NCI-H446 (cell line): ENCODE measurements at places on chromosomes 7 and 10.

DNA sequence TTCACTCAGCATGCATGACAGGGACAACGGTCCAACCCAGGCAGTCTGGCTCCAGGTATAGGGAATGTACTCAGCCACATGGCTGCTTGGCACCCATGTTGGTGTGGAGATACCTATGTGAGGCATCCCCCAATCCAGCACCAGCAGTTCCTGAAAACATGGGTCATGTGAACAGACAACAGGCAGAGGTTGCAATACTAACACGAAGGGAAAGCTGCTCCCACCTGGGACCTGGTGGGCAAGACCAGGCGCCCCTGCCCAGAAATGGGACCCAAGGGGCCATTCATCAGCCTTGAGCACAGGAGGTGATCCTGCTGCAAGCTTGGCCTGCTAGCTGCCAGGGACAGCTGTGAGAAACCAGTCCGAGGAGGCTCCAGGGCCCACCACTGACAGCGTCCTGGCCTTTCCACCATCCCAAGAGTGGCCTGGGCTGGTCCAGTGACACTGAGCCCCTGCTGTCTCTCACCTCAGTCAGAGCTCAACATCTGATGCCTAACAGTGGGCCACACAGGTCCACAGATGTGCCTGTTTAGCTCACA lies 142.3 kb downstream of the ARHGAP22 start:
- no peak for DNase-seq

- no peak for DNase-seq
Measured at GRCh38 chr10:69033256-69033655, 44.7 kb downstream of the KIFBP start.

DNA sequence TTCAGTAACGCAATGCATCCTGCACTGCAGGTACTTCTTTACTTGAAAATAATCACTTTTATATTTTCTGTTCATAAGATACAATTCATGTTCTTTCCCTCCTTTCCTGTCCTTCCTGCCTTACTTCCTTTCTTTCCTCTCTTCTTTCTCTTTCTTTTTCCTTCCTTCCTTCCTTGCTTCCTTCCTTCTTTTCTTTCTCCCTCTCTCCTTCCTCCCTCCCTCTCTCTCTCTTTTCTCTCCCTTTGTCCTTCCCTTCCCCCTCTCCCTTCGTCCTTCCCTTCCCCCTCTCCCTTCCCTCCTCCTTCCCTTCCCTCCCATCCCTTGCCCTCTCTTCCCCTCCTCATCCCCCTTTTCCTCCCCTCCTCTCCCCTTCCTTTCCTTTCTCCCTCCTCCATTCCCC lies 227.8 kb upstream of the KLF6 start:
- no peak for DNase-seq

- DNase-seq: peak; percentile 2
Measured at GRCh38 chr10:104804880-104805279, 163.8 kb downstream of the SORCS3 start.

DNA sequence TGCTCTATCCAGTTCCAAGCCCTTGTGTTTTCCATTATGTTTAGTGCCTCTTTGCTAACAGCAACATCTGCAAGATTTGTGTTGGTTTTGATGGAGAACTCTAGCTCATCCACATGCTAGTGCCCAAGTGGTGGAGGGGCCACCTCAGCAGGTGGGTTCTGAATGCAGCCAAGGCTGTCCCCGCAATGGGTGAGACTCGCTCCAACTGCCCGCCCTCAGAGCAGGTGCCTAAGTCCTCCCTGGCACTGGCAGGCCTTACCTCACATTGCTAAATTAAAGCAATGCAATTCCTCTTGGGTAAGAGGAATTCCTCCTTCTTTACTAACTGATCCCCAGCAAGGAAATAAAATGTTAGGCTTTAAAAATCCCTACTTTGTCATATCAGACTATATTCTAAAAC lies 146.8 kb downstream of the ADCY1 start:
- DNase-seq: no peak

DNA sequence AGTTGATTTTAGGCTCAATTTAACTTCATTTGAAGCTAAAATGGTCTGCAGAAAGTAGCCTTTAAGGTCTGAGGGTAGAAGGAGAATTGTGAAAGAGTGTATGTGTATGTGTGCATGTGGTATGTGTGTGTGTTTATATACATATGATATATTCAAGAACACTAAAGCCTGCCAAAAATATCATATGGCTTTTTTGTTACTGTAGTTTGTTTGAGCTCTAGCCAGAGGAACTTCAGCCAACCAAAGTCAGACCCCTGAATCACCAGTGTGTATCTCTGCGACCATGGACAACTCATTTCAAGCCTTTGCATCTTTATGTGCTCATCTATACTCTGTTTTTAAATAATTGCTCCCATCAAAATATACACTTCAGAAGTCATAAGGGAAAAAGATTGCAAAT lies 58.4 kb upstream of the HDAC9 start:
- DNase-seq: peak; percentile 44

- peak; percentile 36 for DNase-seq
Measured at GRCh38 chr7:835485-836401, 3.5 kb downstream of the SUN1 start.

DNA sequence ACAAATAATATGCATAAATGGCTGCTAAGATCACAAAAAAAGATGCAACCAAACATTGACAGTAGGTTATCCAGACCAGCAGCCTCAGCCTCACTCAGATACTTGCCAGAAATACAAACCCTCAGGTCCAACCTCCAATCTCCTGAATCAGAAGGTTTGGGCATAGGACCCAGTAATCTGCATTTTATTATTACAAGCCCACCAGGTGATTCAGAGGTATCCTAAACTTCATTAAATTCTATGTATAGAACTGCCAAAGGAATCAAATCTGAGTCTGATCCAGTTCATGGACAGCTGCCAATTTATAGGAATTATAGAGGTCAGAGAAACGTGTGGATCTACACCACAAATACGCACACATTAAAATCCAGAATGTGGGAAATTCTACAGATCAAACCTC lies 41.3 kb downstream of the ZNF438 start:
- no peak for DNase-seq

DNA sequence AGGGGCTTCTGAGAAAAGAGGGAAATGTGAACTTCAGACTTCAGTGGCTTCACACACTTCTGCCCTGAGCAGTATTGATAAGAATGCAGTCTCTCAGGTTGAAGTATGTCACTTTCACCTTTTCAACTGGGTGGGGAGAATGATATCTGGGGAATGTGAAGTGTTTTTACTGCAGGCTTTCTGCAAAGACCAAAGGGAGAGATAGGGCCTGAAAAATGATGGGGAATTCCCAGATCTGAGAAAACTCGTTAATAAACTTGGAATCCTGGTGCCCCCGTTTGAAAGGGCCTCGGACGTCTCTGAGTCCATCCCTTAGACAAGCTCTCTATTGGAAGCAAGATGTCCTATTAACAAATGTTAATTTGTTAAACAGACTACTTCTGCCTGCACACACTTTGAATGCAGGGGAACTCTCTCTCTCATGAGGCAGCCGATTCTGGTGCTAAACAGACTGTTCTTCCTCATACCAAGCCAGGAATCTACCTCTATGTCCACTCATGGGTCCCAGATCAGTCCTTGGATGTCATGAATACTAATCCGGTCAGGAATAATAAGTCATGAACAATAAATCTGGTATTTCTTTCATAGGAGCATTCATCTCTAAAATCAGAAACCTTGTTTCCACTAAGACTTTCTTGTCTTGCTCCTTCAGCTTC lies 193.6 kb downstream of the JCAD start:
- no peak for DNase-seq

GRCh38 chr10:2478656-2479055 lies 588.7 kb upstream of the PFKP start:
- DNase-seq: no peak

GRCh38 chr7:108525327-108525984 lies 479 bp downstream of the PNPLA8 start:
- DNase-seq: no peak

DNA sequence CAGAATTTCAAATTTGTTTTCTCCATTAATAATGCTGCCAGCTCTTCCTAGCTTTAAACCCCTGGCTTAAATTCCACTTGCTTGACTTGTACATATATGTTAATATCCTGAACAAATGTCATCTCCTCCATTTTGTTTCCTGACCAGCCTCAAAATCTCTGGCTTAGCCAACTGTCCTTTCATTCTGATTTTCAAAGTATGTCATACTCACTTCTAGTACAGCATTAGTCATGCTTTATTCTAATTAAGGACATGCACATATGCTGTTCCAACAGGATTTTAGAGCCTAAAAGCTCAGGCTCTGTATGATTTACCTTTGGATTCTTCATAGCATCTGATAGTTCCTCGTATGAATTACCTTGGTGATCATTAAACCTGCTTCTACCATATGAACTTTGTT lies 158.3 kb downstream of the ZNF438 start:
- no peak for DNase-seq

GRCh38 chr7:332646-333392 lies 42.8 kb downstream of the FOXL3 start:
- DNase-seq: no peak

DNA sequence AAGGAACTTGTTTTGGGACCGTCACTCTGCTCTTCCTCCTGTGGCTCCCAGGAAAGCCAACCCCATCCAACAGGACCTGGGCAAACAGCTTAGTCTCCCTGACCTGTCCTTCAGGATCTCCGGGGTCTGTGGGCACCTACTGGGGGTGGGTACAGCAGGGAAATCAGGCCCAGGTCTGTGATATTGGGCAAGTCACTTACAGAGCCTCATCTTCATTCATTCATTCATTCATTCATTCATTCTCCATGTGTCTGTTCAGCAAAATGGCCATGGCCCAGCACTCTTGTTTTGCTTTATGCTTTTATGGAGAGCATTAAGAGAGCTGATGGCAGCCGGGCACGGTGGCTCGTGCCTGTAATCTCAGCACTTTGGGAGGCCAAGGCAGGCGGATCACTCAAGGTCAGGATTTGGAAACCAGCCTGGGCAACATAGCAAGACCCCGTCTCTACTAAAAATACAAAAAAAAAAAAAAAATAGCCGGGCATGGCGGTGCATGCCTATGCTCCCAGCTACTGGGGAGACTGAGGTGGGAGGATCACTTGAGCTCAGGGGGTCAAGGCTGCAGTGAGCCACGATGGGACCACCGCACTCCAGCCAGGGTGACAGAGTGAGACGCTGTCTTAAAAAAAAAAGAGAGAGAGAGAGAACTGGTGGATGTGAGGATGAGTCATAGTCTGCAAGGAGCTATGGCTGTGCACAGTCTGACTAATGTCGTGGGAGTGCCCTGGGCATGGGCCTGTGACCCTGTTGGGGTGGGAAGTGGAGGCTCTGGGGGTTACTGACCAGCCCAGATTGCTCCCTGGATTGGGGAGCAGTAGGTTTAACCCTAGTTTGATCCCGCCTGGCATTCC lies 54.3 kb downstream of the CLIP2 start:
- no peak for DNase-seq

DNA sequence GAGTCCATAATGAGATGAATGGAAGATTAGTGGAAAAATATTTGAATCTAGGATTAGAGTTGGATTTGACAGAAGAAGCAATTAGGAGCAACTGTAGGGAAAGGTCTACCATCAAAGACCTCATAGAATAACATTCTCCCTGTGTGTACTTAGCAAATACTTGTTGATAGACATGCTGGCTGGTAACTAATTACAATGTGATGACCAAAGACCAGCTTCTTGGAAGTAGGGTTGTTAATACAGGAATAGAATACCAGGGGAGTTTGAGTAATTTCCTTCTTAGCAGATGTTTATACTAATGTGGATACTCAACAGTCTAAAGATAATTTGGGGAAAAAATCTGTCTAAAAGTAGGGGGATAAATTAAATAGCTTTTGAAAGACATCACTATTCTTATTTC lies 357.5 kb upstream of the BMPER start:
- no peak for DNase-seq

GRCh38 chr7:139367438-139368155 lies 7.9 kb downstream of the LUC7L2 start:
- no peak for DNase-seq

DNA sequence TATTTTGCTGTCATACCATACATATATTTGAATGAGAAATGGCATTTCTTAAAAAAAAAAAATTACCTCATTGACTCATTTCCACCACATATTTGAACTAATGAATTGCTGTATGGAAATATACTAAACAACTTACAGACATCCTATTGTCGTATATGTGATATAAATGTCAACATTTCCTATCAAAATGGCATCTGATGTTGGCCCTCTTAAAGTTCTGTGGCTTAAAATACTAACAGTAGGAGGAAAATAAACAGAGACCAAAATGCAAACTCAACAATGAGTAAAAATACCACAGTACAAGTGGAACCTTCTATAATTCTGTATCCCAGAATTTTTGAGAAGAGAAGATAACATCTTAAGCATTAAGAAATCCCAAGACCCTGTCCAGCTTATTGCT lies 405.6 kb upstream of the GALNT17 start:
- no peak for DNase-seq

- DNase-seq: no peak
Measured at GRCh38 chr10:68348265-68348741, 15.6 kb upstream of the PBLD start.

GRCh38 chr7:74586258-74587175 lies 71.0 kb upstream of the GTF2I start:
- DNase-seq: no peak

DNA sequence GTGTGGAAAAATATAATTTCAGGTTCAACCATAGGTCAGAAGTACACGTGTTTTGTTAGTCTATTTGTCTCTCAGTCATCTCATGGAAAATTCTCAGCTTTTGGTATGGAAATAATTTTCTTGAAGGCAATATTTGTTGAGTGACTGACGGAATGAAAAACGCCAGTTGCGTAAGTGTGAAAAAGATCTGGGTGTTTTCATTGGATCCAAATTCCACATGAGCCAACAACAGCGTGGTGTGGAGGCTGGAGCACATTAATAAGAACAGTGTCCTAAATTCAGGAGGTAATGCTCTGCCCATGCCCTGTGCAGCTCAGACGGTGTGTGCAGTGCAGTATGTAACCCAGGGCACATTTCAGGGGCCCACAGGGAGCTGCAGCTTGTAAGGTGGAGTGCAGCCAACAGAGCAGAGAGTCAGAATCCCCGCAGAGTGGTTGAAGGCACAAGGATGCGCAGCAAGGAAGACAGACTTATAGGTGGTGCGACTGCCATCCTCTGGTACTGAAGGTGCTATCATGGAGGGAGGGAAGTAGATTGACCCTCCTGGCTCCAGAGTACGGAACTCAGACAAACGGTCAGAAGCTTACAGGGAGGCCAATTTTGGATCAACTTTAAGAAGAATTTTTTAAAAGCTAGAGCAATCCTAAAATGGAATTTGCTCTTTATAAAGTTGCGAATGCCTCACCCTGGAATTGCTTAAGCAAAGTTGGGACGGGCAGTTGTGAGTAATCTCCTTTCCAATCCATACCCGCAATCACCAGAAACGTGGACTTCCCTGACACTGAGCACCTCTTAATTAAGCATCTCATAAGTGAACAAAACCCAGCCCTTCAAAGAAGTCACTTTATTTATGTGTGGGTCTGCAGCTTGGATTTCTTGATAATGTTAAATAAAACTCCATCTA lies 38.0 kb downstream of the EGFR start:
- DNase-seq: no peak

- no peak for DNase-seq
Measured at GRCh38 chr10:102066399-102067088, 1.4 kb downstream of the HPS6 start.

- no peak for DNase-seq
Measured at GRCh38 chr10:22697800-22698199, 16.6 kb downstream of the PIP4K2A start.
